CD8-positive, alpha-beta memory T cell (primary cell): ENCODE measurements at places on chromosomes 13 and 19.

DNA sequence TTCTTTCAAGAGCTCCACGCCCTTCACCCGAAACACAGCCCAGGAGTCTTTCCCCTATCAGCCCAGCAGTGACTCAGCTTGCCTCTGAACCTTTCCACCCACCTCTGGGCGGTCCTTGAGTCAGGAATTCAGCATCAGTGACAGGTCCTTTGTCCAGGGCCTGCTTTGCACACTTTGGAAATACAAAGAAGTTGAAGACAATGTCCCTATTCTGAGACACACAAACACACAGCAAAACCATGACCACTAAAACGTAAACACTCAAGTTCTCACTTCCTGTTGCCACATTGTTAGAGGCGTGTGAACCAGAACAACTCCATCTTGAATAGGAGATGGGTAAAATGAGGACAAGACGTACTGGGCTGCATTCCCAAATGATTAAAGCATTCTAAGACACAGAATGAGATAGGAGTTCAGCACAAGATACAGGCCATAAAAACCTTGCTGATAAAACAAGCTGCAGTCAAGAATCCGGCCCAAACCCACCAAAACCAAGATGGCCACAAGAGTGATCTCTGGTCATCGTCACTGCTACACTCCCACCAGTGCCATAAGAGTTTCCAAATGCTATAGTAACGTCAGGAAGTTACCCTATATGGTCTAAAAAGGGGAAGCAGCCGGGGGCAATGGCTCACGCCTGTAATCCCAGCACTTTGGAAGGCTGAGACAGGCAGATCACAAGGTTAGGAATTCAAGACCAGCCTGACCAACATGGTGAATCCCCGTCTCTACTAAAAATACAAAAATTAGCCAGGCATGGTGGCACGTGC lies 49.2 kb upstream of the ATP12A start:
- no peak for DNase-seq

DNA sequence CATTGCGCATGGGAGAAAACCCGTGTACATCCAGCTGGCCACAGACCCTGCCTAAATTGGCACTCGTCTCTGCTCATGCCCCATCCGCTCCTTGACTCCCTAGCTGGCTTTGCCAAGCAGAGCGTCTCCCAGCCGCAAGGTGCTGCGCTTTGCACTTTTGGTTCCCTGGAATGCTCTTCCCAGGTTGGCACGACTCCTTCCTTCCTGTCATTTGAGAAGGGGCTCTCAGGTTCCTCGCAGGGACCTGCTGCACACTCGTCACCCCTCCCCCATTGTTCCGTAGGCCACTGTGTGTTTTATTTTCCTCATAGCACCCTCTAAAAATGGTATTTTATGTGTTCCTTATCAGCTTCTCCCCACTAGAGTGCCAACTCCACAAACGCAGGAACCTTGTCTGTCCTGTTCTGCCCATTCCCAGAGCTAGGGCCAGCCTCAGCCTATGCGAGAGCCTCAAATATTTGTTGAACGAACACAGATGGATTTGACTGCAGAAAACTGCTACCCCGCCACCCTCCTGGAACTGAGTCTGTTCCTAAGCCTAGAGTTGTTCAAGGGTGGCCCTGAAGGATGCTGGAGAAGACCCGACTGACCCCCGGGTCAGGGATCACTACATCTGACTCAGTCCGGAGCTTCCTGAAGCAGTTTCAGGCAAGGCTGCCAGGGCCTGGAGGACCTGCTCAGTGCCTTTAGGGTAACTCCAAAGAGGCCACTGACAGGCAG lies 8.4 kb upstream of the CEBPA start:
- no peak for DNase-seq

GRCh38 chr13:22451327-22451741 lies 729.4 kb upstream of the SGCG start:
- no peak for DNase-seq

DNA sequence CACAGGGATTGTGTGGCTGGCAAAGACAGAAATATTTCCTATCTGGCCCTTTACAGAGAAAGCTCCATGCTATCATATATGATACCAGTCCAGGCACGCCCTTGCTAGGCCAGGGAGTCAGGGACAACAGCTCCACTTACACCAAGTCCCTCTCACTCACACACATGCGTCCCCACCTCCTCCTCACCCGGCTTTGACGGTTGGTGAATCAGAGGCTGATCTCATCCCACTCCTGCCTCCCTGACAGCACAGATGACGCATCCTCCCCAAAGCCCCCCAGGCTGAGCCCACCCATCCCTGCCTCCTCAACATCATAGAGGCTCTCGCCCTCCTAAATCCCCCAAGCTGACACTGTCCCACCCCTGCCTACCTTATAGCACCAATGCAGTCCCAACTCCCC lies 62.7 kb downstream of the F2RL3 start:
- no peak for DNase-seq

DNA sequence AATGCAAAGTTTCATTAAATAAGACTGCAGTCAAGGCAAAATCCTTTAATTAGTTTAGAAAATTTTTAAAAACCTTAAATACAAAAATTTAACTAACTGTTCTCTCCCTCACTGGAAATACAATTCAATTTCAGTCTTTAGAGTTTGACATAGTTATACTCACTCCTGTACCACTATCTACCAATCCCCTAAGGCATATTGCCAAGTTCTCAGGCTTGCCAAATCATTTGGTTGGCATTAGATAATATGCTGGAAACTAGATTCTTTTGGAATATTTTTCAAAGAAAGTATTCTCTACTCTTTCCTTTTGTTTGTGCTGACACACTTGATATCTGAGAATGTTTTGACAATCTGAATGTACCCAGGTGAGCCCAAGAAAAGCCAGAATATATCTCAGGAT lies 77.2 kb downstream of the TSC22D1 start:
- DNase-seq, result no peak

GRCh38 chr13:111115061-111115964 lies at the start of gene ARHGEF7:
ARHGEF7 (plus strand) TSS chr13:111115310; CDS start chr13:111115527, 217 bp downstream.
- DNase-seq, result peak; percentile 13

GRCh38 chr13:113178070-113178895 lies 19.8 kb downstream of the PROZ start:
- no peak for DNase-seq

- DNase-seq, result no peak
Measured at GRCh38 chr13:26628706-26629105, 71.2 kb downstream of the WASF3 start.

DNA sequence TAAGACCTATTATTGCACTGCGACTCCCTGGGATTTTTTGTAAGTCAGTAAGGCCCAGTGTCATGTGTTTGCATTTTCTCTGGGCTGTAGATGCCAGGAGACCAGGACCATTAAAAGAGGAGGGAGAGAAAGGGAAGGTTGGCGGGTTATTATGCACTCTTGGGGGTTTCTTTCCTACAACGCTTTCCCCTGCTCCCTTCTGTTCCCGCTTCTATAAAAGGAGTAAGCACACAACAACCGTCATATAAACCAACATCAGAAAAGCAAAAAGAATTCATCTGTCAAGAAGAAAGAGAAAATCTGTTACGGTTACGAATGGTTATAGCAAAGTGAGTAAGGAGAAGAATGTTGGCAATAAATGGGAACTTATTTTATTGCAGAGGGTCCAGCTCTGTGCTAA lies 541.8 kb downstream of the IRS2 start:
- no peak for DNase-seq

GRCh38 chr13:100203696-100204367 lies 114.9 kb downstream of the PCCA start:
- DNase-seq, result peak; percentile 37

DNA sequence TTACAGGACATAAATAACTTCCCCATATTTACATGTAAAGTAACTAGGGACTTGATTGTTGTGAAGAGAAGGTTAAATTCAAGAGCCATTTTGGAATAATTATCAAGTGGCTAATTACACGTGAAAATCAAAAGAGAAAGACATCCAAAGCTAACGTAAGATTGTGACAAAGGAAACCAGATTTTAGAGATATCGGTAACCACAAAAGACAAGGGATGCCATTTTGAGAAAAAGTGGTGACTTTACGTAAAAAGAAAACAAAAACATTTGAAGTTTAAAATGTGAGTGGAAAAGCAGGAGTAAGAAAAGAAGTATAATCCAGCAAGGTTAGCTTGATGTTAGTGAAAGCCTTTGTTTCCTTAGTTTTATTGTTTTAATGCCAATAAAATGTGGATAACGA lies 10.9 kb upstream of the VWA8 start:
- DNase-seq, result peak; percentile 12

- no peak for DNase-seq
Measured at GRCh38 chr13:27641711-27642502, 20.2 kb downstream of the POLR1D start.

GRCh38 chr19:8017808-8018207 lies 12.4 kb upstream of the ELAVL1 start:
- DNase-seq, result peak; percentile 20
